NCI-H1694 (cell line): ENCODE measurements at places on chromosomes 3 and 15.

GRCh38 chr3:50617911-50618481, 1.0 kb downstream of the MAPKAPK3 start:
- DNase-seq: no peak

- DNase-seq: no peak
Observed at GRCh38 chr15:51267051-51267702, 71.2 kb downstream of the CYP19A1 start.

DNA sequence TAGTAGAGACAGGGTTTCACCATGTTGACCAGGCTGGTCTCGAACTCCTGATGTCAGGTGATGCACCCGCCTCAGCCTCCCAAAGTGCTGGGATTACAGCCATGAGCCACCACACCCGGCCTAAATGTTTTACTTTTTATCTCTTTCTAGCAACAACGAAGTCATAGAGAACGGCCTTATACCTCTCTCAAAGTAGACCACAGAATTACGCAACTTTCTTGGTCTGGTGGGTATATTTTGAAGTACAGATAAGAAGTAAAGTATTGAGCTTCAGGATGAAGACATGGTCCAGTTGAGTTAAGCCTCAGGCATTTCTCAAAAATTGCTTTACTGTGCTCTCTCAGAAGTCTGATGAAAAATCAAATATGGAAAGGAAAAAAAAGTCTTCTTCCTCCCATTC, 30.6 kb downstream of the FAM240A start:
- no peak for DNase-seq

DNA sequence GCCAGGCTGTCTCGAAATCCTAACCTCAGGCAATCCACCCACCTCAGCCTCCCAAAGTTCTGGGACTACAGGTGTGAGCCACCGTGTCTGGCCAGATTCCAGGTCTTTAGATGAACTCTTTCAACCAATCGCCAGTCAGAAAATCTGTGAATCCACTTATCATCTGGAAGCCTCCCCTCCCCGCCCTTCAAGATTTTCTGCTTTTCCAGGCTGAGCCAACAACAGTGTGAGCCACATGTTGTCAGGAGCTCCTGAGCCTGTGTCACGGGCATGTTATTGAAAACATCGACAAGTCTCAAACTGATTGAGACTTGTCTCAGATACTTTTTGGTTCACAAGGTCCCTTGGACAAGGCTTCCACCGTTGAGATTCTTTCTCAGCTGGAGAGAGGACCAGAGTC, 52.0 kb upstream of the TRPM1 start:
- no peak for DNase-seq

- DNase-seq: no peak
Observed at GRCh38 chr3:3068358-3068881, 41.8 kb downstream of the IL5RA start.
